Activated CD8-positive, alpha-beta memory T cell treated with anti-CD3 and anti-CD28 coated beads, Interleukin-2, amount 50 U/mL, for 48 hours (primary cell): ENCODE measurements at places on chromosomes 3 and 15.

- DNase-seq: no peak
These were observed 205.9 kb upstream of the GBE1 start for GRCh38 chr3:81967393-81967792.

- no peak for DNase-seq
These were observed 1195.9 kb downstream of the ROBO2 start for GRCh38 chr3:78235841-78236240.

GRCh38 chr15:53534105-53534839 lies 225.2 kb downstream of the WDR72 start:
- DNase-seq: no peak

DNA sequence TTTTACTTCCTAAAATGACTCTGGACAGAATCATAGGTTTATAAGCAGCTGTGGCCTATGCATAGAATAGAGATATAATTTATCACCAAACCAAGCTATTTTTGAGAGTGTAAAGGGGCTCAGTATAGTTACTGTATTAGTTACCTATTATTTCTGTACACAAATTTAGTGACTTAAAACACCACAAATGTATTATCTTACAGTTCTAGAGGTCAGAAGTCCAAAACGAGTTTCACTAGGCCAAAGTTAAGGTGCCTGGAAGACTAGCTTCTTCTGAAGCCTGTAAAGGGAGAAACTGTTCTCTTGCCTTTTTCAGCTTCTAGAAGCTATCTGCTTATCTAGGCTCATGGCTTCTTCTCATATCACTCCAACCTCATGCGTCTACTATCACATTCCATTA lies 30.1 kb downstream of the CCDC54 start:
- no peak for DNase-seq

DNA sequence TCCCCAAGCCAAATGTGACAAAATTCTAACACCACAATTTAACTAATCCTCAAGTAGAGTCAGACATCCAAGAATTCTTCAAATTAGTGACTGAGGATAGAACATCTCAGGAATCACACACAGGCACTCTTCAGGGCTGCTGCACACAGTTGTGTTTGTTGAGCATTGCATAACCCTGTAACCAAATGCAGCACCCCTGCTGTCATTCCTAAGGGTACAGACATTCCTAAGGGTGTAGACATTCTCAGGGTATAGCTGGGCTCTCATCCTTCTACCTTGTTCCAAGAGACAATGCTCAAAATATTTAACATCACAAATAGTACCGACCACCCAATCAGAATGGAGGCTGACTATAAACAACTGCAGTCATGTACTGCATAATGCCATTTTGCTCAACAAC lies 107.1 kb upstream of the UBE2E2 start:
- DNase-seq: no peak

GRCh38 chr15:94451466-94451865 lies 220.1 kb downstream of the MCTP2 start:
- no peak for DNase-seq
